Iris pigment epithelial cell (primary cell): ENCODE measurements at places on chromosomes 1 and 21.

- no peak for DNase-seq
These were observed at the start of gene MYOG for GRCh38 chr1:203085528-203086406. Gene MYOG, minus strand, starts transcription at chr1:203086012. Its CDS starts 51 bp downstream, at chr1:203085961.

DNA sequence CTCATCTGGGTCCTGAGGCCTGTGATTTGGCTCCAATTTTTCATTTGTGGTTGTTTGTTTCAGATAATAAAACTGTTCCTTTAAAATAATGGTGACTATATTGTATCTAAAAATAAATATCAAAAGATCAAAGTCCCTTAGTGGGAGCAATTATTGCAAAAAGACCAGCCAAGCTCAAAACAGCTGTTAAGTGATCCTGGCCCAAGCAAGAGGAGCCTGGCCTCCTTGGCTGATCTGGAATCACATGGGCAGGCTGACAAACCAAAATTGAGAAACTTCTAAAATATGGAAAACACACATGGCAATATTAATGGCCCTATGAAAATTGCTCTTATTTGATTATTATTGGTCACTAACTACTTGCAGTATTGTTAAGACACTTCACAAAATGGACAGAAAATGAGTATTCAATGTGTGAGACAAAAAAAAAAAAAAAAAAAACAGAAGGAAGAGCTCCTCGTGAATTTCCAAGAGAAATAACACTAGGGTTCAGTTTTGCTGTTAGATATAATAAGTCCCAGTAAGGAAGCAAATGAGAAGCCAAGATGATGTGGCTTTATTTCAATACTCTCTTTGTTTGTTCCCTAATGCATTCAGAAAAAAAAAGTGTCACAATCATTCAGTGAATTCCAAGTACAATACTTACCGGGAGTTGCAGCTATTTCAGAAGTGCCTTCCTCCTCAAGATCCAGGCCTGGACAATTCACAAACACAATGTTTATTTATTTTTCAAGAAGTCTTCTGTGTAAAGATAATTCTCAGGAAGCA, 105.1 kb downstream of the SEC16B start:
- no peak for DNase-seq

- no peak for DNase-seq
These were observed 56.6 kb downstream of the SUCO start for GRCh38 chr1:172589553-172589952.

DNA sequence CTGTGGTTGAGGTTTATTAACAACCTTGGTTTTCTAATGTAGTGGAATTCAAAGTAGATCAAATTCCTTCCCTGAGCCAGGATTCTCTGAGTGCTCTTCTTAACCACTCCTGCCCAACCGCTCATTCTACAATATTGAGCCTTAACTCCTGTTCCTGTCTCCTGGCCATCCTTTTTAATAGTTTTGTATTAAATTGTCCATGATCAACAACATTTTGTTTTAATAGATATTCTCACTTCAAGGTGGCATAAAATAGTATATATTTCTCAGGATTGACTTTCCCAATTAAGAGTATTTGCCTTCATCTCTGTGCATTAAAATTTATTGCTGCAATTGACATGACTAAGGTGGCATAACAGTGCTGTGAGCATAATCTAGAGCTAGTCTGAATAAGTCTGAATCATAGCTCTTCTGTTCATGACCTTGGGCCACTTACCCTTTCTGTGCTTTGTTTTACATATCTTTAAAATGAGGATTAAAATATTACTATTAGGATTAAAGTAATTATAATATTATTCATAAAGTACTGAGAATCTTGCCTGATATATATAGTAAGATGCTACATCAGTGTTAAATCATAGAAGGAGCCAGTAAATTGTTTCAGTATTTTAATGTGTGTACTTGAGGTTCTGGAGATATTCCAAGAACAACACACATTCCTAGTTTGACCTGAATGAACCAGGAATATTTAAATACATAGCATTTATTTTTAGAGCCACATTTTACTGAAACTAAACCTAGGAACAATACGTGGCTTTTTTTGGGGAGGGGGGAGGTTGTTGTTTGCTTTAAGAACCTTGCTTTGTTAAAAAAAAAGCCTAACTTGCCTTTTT, 76.4 kb downstream of the ADGRL2 start:
- DNase-seq, result peak; percentile 67

DNA sequence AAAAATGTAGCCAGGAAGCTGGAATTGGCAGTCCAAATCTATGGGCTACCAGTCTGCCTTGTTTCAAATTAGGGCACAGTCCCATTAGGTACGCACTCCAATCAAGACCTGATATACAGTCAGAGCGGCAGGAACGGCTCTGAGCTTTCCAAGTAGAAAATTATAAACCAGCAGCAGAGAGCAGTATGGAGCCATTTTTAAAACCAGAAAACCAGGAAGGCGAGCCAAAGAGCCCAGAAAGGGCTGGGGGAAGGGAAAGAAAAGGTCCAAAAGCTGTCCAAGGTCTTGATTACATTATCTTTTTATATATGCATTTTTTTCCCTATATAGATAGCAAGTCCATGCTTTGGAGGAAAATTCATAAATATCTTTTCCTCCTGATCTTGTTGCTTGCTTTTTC, 719.0 kb downstream of the RWDD3 start:
- DNase-seq, result peak; percentile 7
